ENCODE measurements at places on chromosomes 6 and 20.

GRCh38 chr20:10513061-10513460 lies 78.0 kb downstream of the SLX4IP start:
- DNase-seq = no peak

DNA sequence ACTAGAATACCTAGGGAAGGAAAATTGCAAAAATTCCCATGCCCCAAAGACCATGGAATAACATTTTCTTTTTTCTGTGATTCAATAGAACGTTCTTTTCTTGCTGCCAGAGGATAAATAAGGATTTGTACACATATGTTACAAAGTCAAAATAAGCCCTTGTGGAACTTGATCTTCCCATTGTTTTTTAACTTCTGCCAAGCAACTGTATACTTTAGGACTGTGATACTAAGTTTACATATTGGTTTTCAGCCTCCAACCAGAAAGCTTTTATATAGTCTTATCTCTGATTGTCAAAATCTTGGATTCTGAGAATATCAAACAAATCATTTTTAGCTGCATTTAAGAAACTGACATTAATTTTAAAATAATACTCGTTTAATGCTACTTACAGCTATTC lies 84.6 kb downstream of the HMGCLL1 start:
- DNase-seq = no peak

GRCh38 chr6:95804847-95805541 lies 210.8 kb upstream of the FUT9 start:
- DNase-seq = no peak

- DNase-seq = no peak
These were observed 119.7 kb downstream of the ADGRG6 start for GRCh38 chr6:142421285-142422117.

- DNase-seq = no peak
These were observed 17.2 kb upstream of the FAM50B start for GRCh38 chr6:3831761-3832530.

DNA sequence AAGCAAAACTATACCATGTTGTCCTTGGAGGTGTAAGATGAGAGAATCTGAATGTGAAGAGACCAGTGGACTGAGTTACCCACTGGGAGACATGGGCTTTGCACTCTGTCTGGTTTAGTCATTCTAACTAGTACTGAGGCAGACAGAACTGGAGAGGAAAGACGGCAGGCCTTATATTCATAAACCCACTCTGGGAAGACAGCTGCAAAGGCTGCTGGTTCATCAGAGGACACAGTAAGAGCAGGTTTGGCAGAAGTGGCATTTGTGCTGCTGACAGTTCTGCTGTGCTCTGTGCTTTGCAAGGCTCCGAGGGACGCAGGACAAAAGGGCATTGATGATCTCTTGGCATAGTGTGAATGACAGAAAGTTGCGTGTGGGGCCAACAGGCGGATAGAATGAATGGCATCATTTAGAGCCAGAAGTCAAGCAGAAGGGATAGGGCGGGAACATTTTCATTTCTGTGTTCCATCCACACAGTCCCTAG lies 142.3 kb upstream of the TENT5A start:
- DNase-seq = no peak

DNA sequence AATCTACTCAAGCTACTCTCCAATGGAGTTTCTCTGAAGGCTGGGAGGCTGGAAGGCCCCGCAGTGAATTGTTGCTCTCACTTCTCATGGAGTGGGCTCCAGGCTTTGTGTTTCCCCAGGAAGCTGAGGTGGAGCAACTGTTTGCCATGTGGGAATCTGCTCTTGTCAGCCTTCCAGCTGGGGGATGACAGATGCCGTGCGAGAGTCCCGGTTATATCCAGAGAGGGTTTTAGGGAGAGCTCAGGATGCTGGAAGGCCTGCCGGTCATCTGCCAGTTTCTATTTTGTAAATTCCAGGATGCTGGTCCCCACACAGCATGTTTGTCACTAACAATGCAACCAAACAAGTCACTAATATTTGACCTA lies 98.2 kb upstream of the NAA20 start:
- no peak for DNase-seq

- no peak for DNase-seq
These were observed 81.6 kb downstream of the MRPL14 start for GRCh38 chr6:44045672-44046015.

- no peak for DNase-seq
These were observed 49.6 kb downstream of the ATXN1 start for GRCh38 chr6:16711546-16712254.

DNA sequence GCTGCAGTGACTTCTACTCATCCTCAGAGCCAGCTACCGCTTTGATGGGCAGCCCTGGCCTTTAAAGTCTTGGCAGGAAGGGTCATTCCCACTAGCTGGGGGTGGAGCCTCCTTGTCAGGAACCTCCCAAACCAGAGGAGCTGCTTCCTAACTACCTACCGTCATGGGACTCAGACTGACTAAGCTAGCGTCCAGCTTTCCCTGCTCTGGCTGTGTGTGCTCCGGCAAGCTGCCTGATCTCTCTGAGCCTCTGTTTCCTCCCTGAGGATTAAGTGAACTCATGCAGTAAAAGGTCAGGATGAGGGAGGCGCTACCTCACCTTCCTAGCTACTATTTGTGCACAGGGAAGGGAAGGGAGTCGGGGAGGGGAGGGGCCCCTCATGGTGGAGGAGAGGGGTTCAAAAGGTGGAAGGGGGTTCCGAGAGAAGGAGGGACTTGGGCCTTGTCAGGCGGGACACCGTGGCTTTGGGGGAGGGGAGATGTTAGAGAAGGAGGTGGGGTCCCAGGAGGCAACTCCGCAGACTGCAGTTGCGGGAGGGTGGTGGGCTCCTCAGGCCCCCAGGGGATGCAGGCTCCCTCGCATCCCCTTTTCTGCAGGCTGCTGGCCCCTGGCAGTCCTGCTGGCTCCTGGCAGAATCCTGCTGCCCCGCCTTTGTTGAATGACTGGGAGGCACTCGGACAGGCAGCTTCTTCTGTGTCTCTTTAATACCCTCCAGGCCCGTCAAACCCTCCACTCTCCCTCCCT lies 9.8 kb downstream of the DUSP15 start:
- no peak for DNase-seq

GRCh38 chr6:166375013-166375412 lies 7.7 kb downstream of the MPC1 start:
- no peak for DNase-seq

GRCh38 chr6:43247114-43247999 lies 4.1 kb downstream of the TTBK1 start:
- peak; percentile 77 for DNase-seq

GRCh38 chr20:40286975-40287531 lies 402.0 kb downstream of the MAFB start:
- DNase-seq = no peak

DNA sequence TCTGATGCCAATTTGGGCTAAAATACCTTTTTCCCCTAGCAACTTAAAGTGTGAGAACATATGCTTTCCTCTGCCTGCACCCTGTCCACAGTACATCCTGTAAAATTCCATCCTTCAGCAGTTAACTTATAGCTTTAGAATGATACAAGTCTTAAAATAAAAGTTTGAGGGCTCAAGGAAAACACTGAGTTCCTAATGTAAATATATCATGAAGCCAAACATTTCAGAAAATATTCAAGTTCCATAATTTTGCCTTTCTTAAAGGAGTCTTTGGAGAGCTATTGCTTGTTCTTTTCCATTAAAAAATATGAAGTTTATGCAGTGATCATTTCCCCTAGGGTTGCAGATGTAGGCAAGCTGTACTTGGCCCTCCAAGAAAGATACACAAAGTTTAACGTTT lies 303.8 kb downstream of the COL12A1 start:
- no peak for DNase-seq

DNA sequence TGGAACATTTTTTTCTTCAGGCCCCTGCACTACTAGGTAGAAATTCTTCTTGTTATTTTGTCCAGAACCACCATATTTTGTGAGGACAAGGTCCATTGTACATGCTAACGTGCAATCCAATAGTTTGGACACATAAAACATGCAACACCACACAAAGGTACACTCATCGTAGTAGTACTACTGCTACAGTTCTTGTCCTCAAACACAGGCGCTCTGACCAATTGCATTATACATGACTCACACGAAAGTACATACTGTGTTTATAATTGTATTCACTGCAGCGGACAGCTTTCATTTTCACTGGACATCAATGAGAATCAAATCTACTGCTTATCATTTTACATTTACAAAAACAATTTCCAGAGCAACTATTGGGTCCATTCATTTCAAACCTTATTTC lies 15.3 kb upstream of the SMLR1 start:
- DNase-seq = no peak

DNA sequence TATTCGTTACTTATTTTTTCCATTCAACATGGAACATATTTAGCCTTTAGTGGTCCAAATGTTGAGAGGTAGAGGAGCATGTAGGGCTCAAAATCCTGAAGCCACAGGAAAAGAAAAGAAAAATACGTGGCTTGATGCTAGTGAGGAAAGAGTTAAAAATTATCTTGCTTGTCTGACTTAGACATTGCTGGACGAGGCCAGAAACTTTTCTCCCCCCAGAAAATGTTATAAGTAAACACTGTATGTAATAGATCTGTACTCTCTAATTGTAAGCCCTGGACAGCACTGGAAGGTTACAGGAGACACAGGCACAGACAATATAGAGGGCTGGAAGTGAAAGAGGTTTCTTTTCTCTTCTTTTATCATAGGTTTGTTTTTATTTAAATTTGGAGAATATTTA lies 165.6 kb downstream of the ZFP64 start:
- no peak for DNase-seq

- DNase-seq = no peak
These were observed 63.8 kb upstream of the ATXN1 start for GRCh38 chr6:16824845-16825685.

GRCh38 chr6:90758741-90759140 lies 171.9 kb upstream of the MAP3K7 start:
- DNase-seq = no peak

- DNase-seq = no peak
These were observed 28.2 kb downstream of the TREML4 start for GRCh38 chr6:41256383-41256782.

GRCh38 chr6:167013067-167013466 lies 13.9 kb downstream of the CEP43 start:
- no peak for DNase-seq

- DNase-seq = no peak
These were observed 48.0 kb upstream of the NOP56 start for GRCh38 chr20:2604506-2604835.

GRCh38 chr20:34363465-34364222 lies 571 bp downstream of the ITCH start:
- DNase-seq = peak; percentile 5

DNA sequence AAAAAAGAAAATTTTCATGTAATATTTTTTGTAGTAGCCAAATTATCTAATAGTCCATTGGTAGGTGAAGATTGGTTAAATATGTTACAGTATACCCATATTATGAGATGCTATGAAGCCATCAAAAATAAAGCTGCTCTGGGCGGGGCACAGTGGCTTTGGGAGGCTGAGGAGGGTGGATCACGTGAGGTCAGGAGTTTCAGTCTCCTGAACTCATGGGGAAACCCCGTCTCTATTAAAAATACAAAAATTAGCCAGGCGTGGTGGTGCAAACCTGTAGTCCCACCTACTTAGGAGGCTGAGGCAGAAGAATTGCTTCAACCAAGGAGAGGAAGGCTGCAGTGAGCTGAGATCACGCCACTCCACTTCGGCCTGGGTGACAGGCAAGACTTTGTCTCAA lies 360.5 kb downstream of the KIF16B start:
- no peak for DNase-seq

GRCh38 chr6:27811451-27811772 lies 100.8 kb downstream of the OR2B2 start:
- DNase-seq = no peak

DNA sequence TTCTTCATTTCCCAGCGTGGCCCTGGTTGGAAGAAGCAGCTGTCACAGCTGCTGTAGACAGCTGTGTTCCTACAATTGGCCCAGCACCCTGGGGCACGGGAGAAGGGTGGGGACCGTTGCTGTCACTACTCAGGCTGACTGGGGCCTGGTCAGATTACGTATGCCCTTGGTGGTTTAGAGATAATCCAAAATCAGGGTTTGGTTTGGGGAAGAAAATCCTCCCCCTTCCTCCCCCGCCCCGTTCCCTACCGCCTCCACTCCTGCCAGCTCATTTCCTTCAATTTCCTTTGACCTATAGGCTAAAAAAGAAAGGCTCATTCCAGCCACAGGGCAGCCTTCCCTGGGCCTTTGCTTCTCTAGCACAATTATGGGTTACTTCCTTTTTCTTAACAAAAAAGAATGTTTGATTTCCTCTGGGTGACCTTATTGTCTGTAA lies 292.7 kb downstream of the ESR1 start:
- no peak for DNase-seq

DNA sequence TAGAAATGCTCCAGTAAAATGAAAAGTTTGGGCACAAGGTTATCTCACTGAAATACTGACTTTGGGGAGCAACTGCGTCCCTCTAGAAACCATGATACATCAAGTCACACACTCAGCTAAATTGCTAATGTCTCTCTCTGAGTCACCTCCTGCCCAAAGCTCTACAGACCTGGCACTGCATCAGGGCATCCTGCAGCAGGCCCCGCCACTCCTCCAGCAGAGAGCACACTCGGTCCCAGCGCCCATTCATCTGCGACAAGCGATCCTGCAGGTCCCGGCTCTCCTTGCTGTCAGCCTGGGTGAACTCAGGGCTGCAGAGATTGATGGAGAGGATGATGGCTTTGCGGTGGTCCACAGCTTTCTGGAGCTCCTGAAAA lies 329.0 kb downstream of the ESR1 start:
- no peak for DNase-seq

- DNase-seq = no peak
These were observed 23.1 kb downstream of the NCR2 start for GRCh38 chr6:41358503-41358902.

DNA sequence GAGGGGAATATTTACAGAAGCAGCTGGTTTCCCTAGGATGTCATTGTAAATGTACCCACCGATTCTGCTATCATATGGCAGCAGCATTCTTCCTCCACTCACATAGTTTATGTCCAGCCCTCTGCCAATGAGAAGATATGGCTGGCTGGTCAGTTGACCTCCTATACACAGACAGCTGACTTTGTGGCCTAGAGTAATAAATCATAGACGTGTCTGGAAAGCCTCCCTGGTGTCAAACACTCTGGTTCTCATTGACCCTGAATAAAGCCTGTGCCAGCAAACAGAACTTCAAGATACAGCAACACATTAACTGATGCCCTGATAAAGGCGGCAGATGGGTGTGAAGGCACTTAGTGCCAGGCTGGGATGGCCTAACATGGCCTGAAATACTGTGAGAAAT lies 52.6 kb downstream of the GPR63 start:
- no peak for DNase-seq

GRCh38 chr6:44477293-44477894 lies 89.9 kb downstream of the CDC5L start:
- DNase-seq = no peak

DNA sequence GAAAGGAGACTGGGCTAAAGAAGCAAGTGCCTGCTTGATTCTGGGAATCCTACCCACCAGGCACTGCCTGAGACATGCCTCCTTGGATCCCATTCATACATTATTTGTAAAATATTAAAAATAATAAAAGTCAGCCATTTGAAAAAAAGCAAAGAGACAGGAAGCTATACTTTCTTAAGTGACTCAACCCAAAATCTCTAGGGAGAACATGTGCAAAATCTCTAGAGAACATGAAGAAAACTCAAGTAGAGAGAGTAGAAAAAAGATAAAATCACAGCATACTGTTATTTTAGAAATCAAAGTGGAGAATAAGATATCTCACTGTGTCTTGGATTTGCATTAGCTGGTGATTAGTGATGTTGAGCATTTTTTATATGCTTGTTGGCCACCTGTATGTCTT lies 197.2 kb upstream of the GGTLC1 start:
- no peak for DNase-seq
